ENCODE measurements at places on chromosomes 4 and X.

GRCh38 chr4:94744850-94745249 is 12.9 kb upstream of the BMPR1B start:
- no peak for DNase-seq

DNA sequence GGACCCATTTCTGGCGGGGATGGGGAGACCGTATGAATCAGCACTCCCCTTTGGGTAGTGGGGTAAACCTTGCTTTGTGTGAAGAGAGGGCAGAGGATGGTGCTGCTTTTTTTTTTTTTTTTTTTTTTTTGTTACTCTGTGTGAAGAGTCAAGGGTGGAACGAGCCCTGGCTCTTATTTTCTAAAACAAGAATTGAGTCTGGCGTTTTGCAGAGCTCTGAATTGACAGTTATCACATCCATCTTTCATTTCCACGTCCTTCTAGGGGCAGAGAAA is 1.2 kb downstream of the SLAIN2 start:
- no peak for DNase-seq

DNA sequence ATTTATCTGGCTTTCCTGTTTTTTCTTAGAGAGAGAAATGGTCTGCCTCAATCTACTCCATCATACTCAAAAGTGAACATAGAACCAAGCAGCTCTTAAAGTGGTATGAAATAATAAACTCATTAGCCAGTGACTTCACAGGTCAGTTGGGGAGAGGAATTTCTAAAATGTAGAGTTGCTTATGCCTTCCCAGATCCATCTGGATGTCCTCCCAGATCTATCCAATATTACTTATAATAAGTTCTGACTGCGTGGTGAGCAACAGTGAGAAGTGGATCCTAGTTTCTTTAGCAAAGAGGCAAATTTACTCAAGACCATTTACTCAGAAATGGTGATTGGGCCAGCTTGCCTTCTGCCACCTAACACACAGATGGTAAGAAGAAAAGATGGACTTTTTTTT is 748.0 kb downstream of the PCDH18 start:
- DNase-seq = no peak

- DNase-seq = peak; percentile 86
Measured at GRCh38 chr4:67713529-67714247, 12.7 kb upstream of the UBA6 start.

GRCh38 chr4:109126856-109127255 is 175.6 kb downstream of the COL25A1 start:
- DNase-seq = no peak

GRCh38 chrX:7568130-7568529 is 274.8 kb upstream of the VCX start:
- DNase-seq = no peak

DNA sequence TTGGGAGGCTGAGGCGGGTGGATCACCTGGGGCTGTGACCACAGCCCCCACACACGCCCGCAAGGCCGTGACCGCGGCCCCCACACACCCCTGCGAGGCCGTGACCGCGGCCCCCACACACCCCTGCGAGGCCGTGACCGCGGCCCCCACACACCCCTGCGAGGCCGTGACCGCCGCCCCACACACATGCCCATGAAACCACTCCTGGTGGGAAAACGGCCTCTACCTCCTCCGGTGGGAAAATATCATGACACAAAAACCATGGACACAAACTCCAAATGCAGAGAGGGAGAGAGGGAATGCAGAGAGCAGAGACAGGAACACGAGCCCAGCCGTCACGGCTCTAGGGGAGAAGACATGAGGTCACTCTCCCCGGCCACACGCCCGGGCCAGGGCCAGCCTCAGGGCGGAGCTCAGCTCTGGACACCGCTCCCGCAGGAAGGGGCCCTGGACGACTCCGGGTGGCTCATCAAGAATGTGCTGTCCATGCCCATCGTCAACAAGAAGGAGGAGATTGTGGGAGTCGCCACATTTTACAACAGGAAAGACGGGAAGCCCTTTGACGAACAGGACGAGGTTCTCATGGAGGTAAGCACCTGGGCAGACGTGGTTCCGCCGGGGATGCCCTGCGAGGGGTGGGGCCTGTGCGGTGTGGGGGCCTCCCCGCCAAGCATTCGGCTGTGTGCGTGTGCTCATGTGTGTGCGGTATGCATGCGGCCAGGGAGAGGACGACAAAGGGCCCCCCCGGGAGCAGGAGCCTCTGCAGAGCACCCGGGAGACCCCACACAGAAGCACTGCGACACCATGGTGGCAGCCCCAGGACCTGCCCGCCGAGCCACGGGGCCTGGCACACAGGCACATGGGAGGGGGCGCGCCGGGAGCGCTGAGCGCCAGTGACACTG is 17.4 kb downstream of the ATP5ME start:
- DNase-seq = no peak

- DNase-seq = no peak
Measured at GRCh38 chr4:97235521-97235920, 907.8 kb downstream of the STPG2 start.

DNA sequence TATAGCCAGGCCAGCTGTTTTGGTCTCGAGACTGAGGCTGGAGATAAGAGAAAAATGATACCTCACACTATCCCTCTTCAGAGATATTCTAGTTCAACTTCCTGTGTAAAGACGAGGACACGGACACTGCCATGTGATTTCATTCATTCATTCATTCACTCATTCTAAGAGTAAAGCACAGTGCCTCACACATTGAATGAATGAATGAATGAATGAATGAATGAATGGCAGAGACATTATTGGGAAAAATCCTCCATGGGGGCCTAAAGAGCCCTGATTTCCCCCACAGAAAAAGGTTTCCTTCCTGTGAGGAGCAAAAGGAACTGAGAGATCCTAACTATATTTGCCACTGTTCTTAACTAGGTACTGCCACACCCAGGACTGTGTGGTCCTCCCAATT is 183.4 kb upstream of the MAP3K15 start:
- DNase-seq = no peak

DNA sequence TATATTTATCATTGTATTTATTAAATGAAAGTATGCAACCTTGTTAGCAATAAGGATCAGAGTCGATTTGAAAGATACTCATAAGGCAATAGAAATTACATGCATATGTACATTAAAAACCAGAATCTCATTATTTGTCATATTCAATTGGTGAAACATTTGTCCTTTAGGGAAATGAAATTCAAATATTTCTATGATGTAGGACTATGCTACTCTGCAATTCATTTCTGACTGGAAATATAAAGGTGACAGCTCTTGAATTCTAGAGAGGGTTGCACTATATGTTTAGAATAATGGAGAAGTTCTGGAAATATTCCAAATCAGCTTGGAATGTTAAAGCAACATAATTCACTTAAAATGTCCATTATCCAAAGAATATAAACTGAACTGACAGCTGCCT is 1519.8 kb downstream of the ARAP2 start:
- no peak for DNase-seq

- DNase-seq = peak; percentile 61
Measured at GRCh38 chr4:142840516-142841123, 5.5 kb downstream of the INPP4B start.

DNA sequence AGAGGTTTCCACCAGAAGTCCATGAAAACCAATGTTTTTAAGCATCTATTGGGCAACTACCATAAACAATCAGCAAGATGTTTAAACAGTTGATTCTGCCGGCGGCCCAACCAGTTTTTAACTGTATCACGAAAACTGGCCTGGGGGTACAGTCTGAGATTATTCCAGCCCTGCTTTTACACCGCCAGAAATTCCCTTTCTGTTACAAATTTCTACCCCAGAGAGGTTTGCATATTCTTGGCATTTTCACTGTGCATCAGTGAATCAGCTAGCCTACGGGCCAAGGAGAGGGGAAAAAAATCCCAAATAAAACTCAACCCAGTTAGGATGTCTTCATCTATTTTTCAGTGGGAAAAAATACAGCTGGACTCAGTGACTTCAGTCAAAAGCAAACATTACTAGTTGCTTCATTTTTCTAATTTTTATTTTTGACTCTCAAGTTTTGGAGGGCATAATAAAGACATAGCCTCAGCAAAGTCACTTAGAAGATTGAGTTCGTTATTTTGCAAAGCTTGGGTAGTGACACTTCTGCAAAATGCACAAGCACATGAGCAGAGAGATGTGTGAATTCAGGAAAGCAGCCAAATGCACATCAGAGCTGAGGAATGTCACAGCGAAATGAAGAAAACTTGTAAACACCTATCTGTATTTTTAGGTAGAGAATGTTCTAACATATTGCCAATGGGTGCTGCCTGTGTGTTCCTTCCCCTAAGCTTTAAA is 167.8 kb upstream of the GK2 start:
- no peak for DNase-seq

DNA sequence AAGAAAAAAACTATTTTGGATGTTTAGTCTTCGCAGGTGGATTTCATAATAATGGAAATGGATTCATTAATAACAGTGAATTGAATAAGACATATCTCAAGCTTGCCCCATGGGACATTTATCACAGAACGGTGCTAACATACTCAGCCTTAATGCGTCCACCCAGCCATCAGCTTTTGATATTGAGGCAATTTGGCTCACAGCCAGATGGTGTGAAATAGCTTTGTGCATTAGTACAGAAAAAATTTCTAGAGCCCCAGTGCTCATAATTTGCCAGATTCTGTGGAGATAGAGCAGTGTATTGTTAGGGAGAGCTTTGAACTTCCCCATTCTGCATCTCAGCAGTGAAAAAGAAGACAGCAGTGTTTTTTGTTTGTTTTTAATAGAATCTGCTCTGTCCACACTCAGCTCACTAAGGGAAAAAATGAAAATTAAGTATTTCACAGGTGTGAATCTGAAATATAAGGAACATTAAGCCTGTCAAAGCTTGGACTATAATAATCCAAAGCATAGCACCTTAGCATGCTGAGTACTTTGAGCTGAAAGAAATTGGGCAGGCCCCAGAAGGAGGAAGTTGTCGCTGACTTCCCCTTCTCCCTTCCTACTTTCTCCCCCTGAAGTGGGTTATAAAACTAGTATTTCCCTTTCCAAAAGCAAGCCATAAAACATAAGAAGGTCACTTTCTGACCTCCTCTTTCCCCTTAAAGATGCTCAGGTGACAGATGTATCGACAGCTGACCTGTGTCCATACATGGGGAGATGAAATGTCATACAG is 295.8 kb downstream of the MAGEB5 start:
- no peak for DNase-seq

DNA sequence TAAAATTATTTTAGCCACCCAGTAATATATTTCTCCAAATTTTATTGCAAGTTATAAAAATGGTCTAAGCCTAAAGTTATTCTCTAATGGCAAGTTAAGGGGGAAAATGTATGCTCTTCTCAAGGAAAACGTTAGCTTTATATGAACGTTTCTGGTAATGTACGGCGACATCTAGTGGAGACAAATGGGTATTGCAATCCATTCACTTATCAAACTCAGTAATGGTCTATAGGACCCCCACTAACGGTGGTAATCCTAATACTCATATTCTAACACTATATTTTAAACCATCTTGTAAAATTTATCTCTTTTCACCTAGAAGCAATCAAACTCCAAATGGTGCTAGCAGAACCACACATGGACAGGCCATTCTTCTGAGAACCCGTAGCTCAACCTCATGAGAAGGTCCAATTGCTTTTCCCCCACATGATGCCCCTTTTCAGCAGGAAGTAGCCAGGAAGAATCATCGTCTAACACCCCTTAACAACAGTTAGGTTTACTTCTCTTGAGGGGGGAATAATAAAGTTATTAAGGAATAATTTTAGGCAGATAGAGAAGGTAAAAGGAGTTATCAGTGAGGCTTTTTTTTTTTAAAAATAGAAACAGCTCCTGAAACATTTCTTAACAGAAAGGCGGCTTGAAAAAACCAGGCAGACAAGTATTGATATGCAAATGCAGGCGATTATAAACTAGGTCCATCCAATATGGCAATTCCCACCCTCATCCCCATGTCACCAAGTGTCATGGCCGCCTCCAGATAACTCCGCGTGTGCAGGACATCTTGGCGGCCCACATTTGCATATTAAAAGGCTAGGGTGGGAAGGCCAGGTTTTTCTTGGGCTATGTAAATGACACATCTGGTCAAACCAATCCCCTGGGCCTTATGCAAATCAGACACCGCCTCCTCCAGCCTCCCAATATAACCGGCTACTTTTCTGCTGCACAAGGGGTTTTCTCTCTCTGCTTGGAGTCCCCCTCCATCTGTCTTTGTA is 35.0 kb downstream of the NUDT11 start:
- DNase-seq = peak; percentile 18

- DNase-seq = no peak
Measured at GRCh38 chrX:80207327-80207726, 192.8 kb downstream of the TBX22 start.

- no peak for DNase-seq
Measured at GRCh38 chr4:119897260-119897659, 169.4 kb downstream of the MAD2L1 start.

DNA sequence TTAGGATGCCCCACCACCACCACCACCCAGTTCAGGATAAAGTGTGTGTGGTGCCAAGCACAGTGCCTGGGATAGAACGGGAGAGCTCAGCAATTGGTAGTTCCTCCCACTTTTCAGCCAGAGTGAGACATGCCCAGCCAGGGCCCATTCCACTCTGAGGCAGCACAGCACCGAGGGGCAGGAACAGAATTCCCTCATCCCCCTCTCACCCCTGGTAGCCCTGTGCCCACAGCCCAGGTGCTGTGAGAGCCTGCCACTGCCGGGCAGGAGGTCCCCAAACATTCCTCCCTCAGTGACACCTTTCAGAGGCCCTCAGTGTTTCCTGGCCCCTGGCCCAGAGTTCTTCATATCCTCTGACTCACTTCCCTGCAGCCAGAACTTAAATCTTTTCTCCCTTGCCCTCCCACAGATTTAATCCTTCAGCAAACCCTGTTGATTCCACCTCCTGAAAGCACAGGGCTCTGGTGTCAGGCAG is 8.1 kb downstream of the RIPPLY1 start:
- peak; percentile 77 for DNase-seq

GRCh38 chrX:69228732-69229131 is 63.5 kb upstream of the PJA1 start:
- DNase-seq = no peak
